ENCODE measurements at places on chromosomes 1 and 21. TPM values are rescaled to one million over a fixed set of nuclear protein-coding genes. Genes with fewer than 3 reads are reported as not detected.

- no peak for DNase-seq
Measured at GRCh38 chr1:29971703-29972102, 735.4 kb downstream of the PTPRU start.

DNA sequence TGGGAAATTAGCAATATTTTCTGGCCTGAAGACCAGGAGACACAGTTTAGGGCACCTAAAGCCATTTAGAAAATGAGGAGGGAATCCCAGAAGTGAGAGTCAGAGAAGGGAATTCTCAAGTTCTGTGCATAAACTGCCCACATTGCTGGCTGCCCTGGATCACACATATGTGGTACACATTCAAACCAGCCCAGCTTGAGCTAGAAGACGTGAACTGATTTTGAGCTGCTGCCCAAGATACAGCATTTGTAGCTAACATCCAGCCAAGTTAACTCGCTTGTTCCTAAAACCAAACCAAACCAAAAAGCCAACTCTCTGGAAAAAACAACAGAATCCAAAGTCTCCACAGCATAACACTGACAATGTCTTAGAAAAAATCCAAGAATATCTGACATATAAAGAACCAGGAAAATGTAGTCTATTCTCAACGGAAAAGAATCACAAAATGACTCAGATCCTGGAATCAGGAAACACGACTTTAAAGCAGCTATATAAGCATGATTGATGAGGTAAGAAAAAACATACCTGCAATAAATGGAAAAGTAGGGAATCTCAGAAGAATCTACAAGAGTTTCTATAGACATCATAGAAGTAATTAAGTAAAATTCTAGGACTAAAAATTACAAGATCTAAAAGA, 18.2 kb upstream of the QSOX1 start:
- no peak for DNase-seq

DNA sequence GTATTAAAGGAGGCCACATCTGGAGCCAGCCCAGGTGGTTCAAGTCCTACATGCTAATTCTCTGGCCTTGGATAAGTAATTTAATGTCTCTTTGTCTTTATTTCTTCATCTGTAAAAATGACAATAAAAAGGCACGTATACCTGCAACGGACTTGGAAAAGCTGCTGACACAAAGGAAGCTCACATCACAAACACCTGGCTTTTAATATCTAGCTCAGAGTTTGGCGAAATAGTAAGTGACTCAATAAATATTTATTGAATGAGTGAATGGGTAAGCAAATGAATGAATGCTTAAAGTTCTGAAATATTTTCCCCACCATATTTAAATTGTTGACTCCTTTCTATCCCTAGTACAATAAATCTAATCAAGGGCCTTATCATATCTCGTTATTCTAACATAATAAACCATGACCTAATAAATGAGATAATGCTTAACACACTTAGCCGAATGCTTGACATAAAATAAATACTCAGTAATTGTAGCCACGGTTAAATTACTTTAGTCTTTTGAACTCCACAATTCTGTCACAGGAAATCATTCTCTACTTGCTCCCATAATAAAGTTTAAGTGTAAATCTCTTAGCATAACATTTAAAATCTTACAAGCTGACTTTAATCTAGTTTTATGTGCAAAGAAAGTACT, 74.7 kb upstream of the PALMD start:
- DNase-seq, result no peak

GRCh38 chr1:34645919-34646318, 108.9 kb upstream of the GJB5 start:
- DNase-seq, result no peak

DNA sequence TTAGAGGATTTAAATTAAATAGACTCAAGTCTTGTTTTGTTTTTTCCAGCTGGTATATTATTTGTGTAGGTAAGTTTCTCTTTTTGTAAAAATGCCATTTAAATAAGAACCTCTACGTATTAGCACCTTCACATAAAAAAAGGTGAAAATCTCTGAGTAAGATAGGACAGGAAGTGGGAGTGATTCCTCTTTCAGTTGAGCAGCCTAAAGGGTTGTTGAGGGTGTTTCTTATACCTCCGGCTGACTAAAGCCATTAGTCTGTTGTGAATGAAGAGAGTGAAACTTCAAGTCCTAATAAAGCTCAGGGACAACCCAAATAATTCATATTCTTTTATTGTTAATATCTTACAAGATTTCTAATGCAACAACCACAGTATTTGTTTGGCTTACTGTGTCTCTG, 188.7 kb downstream of the CHRM3 start:
- no peak for DNase-seq

TGFB2 gene
- total RNA-seq, result 19.8 TPM
